Activated CD4-positive, CD25-positive, alpha-beta regulatory T cell treated with anti-CD3 and anti-CD28 coated beads, Interleukin-2, amount 50 U/mL, for 16 hours (primary cell): ENCODE measurements at places on chromosomes 2 and 18.

- no peak for DNase-seq
These were observed 31.1 kb downstream of the CTIF start for GRCh38 chr18:48569915-48570264.

DNA sequence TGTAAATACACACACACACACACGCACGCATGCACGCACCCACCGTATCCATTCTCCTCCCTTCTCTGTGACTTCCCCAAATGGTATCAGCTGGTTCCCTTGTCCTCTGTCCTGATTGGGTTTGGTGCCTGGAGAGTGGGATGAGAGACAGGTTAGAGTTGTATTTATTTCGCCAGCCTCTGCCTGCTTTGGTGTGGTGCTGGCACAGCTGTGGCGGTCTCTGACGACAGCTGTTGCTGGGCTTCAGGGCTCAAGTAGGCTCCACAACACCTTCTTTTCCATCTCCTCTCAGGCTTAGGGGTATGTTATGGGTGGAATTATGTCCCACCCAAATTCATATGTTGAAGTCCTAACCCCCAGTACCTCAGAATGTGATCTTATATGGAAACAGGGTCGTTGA lies 94.9 kb upstream of the ITGA6 start:
- no peak for DNase-seq

DNA sequence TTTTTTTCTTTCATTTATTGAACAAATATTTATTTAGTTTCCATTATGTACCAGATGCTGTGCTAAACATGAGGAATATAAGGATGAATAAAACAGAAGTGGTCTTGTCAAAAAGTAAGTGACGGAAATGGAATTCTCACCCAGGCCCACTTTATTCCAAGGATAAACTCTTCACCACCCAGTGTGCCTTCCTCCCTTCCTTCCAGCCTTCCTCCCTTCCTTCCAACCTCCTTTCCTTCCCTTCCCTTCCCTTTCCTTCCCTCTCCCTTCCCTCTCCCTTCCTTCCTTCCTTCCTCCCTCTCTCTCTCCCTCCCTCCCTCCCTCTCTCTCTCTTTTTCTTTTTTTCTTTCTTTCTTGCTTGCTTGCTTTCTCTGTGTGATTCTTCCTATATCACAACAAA lies 240.8 kb downstream of the DPP10 start:
- DNase-seq = no peak

DNA sequence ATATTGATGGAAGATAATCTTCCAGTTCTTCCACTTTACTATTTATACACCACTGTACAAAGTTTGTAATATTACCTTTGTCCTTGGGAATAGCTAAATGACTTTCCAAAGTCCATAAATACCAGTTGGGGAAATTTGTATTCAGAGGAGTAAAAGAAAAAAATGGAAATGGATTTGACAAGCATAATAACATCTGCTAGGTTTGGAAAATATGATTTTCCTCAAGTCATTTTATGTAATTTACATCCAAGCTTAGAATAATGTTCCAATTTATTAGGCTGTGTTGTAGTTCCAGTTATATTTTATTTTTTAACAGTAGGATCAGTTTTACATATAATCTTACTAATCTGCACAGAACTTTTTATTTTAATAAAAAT lies 563.0 kb upstream of the PKDCC start:
- DNase-seq = no peak

DNA sequence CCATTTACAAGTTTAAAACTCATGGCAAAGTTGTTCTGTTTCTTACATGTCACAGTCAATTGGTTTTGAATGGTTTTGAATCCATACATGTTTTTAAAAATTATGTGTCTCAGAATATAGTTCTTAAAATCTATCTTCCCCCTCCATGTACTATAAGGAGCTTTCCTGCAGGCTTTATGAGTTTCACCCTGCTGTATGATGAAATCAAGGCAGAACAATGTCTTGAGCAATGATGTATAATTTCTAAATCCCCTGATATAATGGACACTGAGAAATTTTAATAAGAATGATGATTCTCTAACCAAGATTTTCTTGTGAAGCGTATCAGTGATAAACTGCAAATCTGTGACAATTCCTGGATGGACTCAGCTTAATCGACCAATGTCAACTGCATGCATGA lies 10.6 kb upstream of the ZNF516 start:
- no peak for DNase-seq

DNA sequence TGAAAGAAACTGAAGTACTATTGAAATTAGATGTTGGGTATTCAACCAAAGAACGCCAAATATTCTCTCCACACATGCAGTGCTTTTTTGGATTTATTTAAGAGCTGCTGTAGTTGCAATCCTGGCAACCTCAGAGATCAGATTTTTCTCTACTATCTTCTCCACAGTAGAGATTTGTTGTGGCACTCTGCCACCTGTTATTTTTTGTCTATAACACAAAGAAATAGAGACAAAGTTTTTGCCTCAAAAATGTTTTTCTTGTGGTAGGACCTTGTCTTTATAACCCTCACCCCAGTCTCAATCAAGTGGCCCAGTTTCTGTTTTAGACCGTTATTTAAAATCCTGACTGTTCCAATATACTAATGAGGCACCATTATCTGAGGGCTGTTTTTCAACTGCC lies 79.4 kb downstream of the SCG2 start:
- no peak for DNase-seq

- no peak for DNase-seq
These were observed 429 bp downstream of the C2orf76 start for GRCh38 chr2:119366161-119366648.

DNA sequence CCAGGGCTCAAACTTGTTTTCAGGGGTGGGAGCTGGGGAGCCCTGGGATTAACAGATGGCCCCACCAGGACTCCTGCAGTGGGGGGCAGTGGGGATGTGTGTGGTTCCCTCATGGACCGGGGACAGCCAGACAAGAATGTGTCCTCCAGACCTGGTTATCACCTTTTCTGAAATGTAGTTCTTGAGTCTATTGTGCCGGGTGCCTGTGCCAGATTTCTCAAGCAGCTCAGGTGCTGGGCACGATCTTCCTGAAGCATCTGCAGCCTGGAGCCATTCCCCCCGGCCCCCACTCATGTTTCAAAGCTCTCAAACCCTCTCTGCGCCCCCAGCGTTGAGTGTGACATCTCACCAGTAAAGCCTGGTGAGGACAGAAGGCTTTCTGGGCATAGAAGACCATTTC lies 48.4 kb upstream of the HAAO start:
- no peak for DNase-seq

DNA sequence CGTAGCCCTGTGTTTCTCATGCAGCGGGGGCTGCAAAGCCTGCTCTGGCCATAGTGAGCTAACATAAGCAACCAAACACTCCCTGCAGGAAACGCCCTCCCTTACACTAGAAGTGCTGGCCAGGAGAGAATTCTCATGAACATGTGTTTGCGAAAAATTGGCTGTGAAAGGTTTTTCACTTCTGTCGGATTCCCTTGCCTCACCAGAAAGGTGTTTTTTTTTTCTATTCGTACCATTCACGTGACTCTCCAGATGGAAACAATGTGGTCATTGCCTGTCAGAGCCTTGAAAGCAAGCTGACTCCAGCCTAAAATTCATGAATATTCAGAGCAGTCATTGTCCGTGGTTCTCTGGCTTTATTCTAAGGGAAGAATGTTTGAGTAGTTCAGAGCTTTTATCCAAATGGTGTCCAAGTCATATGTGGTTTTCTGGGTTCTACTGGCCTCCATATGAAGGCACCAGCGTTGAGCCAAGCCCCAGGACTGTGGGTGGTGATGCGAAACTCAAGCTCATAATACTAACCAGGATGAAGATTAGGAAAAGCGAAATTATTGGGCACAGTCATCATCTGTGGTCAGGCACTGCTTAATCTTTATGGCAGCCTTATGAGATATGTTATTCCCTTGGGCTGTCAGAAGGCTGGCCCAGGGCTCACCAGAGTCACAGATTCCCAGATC lies 236.4 kb downstream of the ALPK2 start:
- no peak for DNase-seq

DNA sequence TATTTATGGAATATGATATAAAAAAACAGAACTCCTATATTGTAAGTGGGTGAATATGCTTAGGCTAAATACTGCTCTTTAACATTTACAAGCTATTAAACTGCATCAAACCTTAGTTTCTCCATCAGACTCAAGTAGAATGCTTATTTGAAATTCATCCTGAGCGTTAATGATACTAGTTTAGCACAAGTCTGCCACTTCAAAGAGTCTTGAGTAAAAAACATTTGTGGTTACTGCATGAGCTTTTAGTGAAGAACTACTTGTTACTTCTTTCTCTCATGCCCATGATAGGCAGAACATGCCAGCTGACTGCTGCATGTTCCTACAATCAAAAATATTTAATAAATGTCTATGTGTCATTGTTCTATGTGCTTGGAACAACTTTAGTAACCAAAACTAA lies 12.1 kb downstream of the YES1 start:
- no peak for DNase-seq

- DNase-seq = no peak
These were observed 17.1 kb upstream of the SLC39A10 start for GRCh38 chr2:195639959-195640358.

DNA sequence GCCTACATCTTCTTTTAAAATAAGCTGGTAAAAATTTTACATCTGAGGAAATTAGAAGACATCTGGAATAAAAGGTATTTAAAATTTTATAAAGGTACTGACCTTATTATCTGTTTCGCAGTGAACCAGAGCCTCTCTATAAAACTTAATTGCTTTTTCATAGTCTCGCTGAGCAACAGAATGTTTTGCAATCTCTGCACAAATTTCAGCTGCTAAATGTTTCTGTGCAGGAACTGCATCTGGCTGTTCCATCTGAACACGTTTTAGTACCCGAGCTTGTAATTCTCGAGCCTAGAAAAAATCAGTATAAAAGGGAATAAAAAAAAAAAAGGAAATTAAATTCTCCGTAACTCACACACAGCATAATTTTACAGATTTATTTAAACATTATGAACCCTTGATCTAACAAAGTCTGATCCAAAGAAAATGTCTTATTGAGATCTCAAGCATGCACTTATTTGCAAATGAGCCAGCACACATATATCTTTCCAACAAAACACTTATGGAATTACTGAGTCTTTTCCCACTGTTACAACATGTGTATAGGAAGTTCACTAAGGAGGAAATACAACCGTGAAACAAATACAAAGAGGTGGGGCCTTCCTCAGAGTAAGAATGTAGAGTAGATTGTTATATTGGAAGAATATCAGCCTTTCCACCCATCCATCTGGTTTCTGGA lies 51.8 kb downstream of the TTC21B start:
- DNase-seq = no peak

DNA sequence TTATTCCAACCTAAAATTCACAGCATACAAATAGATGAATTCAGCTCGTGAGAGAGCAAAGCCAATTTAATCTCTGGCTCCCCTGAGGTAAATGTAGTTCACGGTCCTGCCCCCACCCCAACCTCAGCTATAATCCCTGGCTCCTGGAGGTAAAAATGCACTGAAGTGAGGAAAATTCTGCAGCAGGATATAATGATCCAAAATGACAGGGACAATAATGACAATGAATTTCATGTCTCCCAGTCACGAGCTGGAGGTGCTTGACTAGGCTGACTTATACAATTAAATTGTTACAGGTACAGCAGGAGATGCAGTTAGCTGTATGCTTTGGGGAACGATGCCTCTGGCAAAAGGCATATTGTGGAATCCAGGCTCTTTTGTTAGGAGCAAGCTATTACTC lies 82.0 kb downstream of the GPD2 start:
- DNase-seq = no peak

- DNase-seq = no peak
These were observed 331.8 kb downstream of the ALK start for GRCh38 chr2:29589440-29590103.

- no peak for DNase-seq
These were observed 77.3 kb upstream of the FZD7 start for GRCh38 chr2:201956361-201956760.

- no peak for DNase-seq
These were observed 97.4 kb upstream of the MGAT4A start for GRCh38 chr2:98828369-98828744.

DNA sequence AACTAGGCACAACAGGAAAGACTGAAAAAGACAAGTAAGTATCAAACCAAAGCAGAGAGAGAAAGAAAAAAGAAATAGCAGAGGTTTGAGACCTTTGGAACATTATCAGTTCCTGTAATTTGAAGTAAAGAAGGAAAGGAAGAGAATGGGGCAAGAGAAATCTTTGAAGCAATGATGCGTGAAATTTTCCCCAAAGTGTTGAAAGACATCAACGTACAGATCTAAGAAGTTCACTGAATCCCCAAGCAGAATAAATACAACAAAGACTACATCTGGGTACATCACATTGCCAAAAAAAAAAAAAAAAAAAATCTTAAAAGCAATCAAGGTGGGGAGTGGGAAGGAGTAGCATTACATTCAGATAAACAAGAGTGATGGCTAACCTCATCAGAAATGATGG lies 6.0 kb upstream of the SLC30A6 start:
- DNase-seq = no peak

GRCh38 chr2:122300758-122301157 lies 545.3 kb downstream of the TSN start:
- no peak for DNase-seq

- no peak for DNase-seq
These were observed 48.2 kb downstream of the PLA2R1 start for GRCh38 chr2:160014227-160014626.

DNA sequence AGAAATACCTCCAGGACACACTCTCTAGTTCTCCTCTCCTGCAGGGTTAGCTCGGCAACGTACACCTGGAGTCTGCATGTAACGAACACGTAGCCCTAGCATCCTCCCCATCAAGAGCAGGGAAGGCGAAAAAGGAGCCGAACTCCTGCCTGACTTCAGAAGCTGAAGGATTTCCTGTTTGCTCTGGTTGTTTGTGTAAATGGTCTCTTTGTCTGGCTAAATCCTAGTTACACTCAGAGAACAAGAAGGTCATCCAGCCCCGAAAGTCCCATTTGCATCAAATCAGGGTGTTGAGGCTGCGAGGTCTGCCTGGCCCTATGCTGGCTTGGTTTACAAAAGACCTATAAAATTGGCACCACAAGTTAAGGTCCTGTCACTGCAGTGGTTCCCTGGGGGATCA lies 66.4 kb upstream of the POMC start:
- DNase-seq = no peak

DNA sequence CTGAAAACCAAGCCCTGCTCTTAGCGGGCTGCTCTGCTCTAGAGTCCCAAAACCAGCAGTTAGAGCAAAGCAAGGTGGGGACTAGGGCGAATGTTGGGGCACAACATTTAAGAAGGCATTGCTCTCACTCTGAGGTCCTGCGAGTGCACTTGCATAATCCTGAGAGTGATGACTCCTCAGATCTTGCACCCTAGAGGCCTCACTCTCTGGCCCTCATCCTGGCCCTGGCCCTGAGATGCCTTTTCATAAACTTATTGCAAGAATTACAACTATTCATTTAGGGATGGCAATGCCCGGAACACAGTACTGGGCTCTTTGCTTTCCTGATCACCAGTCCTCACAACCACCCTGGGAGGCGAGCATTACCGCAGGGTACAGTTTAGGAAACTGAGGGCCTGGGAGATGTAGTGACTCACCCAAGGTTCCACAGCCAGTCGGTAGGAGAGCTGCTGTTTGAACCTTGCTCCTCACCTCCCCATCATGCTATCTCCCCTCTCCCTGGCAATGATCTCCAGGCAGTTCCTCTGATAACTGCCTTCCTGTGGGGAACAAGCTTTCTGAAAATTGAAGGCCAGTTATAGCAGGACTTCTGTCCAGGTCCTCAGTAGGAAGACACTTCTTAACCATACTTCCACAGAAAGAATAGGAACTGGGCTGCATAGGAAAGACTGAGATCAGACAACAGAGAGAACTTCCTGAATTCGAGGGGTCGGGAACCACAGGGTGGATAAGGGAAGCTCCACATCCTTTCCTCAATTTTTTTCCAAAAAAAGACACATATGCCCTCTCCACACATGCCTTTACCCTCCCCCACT lies 91.3 kb downstream of the TNS1 start:
- DNase-seq = no peak

GRCh38 chr2:234919711-234920110 lies 32.1 kb upstream of the SH3BP4 start:
- no peak for DNase-seq
